ENCODE measurements at places on chromosomes 6 and 20.

DNA sequence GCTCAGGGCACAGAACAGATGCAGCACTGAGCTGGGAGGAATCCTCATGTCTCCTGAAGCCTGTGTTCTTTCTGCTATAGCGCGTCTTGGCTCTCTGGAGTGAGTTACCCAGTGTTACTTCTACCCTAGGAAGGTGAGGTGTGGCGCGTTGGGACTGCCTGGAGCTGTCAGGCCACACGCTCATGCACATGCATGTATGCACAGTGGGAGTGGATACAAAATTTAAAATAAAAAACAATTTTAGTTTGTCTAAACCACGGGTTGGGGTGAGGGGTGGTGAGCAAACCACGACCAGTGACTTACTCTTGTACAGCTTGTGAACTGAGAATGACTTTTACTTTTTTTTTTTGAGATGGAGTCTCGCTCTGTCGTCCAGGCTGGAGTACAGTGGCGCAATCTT lies 298.6 kb upstream of the SUPT3H start:
- DNase-seq = no peak

GRCh38 chr20:24316731-24317130 lies 152.7 kb upstream of the SYNDIG1 start:
- DNase-seq = no peak

- no peak for DNase-seq
Measured at GRCh38 chr20:22503577-22503976, 80.8 kb downstream of the FOXA2 start.

- DNase-seq = no peak
Measured at GRCh38 chr20:47484303-47484702, 17.4 kb upstream of the NCOA3 start.

DNA sequence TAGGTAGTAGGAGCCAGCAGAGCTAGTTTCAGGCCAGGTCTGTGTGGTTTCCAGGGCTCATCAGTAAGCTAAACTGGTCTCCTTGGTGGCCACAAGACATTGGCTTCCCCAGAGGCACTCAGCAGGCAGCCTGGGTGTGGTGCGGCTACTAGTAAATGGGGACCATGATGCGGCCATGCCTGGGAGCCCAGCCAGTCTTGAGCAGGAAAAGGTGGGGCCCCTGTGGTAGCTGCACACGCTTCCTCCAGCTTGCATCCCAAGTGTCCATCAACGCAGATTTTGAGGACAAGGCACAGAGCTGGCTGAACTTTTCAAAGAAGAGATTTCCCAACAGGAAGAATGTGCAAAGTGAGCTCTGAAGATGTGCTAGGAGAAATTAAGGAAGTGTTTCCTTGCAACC lies 107.4 kb upstream of the NAA20 start:
- no peak for DNase-seq

- no peak for DNase-seq
Measured at GRCh38 chr6:125251516-125252220, 50.1 kb downstream of the HDDC2 start.

DNA sequence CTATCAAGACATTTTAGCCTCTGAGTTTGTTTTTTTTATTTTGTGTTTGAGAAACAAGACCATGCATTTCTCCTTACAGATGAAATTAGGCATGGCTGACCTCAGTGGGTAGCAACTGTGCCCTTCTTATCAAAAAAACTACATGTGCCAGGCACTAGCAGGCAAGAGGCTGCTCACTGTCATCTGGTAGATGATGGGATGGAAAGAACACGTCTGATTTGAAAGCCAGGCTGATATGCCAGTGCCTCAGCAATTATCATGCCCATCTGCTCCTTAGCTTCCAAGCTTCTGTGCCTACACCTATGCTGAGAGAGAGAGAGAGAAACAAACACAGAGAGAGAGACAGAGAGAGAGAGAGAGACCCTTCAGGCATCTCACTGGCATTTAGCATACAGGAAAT lies 149.9 kb downstream of the C6orf118 start:
- no peak for DNase-seq

DNA sequence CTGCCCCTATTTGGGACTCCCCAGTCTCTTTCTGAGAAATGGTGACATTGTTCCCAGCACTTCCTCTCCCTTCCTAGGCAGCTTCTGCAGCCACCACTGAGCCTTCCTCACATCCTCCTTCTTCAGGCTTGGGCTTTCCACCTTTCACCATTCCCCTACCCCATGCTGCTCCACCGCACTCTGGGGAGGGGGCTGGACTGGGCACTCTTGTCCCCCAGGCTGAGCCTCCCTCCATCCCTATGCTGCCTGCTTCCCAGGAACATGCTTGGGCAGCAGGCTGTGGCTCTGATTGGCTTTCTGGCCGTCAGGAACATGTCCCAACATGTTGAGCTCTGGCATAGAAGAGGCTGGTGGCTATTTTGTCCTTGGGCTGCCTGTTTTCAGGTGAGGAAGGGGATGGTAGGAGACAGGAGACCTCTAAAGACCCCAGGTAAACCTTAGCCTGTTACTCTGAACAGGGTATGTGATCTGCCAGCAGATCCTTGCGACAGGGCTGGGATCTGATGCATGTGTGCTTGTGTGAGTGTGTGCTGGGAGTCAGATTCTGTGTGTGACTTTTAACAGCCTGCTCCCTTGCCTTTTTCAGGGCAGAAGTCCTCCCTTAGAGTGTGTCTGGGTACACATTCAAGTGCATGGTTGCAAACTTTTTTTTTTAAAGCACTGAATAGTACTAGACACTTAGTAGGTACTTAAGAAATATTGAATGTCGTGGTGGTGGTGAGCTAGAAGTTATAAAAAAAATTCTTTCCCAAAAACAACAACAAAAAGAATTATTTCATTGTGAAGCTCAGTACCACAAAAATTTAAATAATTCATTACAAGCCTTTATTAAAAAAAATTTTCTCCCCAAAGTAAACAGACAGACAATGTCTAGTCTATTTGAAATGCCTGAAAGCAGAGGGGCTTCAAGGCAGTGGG lies 2.1 kb upstream of the CDKN1A start:
- DNase-seq = no peak

DNA sequence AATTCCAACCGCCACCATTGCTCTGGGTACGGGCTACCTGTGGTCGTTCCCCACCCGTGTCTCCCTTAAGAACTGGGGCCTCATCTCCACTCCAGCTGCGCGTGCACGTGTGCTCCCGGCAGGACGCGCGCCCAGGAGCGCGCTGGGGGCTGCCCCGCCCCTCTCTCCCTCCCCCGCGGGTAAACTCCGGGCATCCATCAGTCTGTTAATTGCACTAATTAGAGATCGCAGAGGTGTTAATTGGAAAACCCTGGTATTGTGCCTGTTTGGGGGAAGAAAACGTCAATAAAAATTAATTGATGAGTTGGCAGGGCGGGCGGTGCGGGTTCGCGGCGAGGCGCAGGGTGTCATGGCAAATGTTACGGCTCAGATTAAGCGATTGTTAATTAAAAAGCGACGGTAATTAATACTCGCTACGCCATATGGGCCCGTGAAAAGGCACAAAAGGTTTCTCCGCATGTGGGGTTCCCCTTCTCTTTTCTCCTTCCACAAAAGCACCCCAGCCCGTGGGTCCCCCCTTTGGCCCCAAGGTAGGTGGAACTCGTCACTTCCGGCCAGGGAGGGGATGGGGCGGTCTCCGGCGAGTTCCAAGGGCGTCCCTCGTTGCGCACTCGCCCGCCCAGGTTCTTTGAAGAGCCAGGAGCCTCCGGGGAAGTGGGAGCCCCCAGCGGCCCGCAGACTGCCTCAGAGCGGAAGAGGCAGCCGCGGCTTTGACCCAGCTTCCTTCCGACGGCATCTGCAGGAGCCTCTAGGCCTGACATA lies 14.4 kb downstream of the FOXP4 start:
- no peak for DNase-seq

GRCh38 chr6:92124200-92124651 lies 1295.1 kb downstream of the EPHA7 start:
- DNase-seq = no peak

GRCh38 chr6:119348748-119349360 lies 707 bp downstream of the MAN1A1 start:
- DNase-seq = no peak

GRCh38 chr6:165615636-165616035 lies 47.4 kb downstream of the PDE10A start:
- DNase-seq = no peak

GRCh38 chr6:63716169-63716568 lies 80.6 kb downstream of the PHF3 start:
- DNase-seq = no peak

- DNase-seq = no peak
Measured at GRCh38 chr6:149052350-149053106, 265.0 kb upstream of the TAB2 start.
